ENCODE measurements at places on chromosomes 1 and 21.

- no peak for DNase-seq
These were observed 71.1 kb upstream of the AKT3 start for GRCh38 chr1:243921111-243921510.

- DNase-seq, result no peak
These were observed 184.4 kb downstream of the RYR2 start for GRCh38 chr1:237226177-237226944.

- DNase-seq, result no peak
These were observed 40.4 kb upstream of the ZSWIM5 start for GRCh38 chr1:45246760-45247159.

- DNase-seq, result no peak
These were observed 114.8 kb upstream of the PAXBP1 start for GRCh38 chr21:32886339-32886738.

DNA sequence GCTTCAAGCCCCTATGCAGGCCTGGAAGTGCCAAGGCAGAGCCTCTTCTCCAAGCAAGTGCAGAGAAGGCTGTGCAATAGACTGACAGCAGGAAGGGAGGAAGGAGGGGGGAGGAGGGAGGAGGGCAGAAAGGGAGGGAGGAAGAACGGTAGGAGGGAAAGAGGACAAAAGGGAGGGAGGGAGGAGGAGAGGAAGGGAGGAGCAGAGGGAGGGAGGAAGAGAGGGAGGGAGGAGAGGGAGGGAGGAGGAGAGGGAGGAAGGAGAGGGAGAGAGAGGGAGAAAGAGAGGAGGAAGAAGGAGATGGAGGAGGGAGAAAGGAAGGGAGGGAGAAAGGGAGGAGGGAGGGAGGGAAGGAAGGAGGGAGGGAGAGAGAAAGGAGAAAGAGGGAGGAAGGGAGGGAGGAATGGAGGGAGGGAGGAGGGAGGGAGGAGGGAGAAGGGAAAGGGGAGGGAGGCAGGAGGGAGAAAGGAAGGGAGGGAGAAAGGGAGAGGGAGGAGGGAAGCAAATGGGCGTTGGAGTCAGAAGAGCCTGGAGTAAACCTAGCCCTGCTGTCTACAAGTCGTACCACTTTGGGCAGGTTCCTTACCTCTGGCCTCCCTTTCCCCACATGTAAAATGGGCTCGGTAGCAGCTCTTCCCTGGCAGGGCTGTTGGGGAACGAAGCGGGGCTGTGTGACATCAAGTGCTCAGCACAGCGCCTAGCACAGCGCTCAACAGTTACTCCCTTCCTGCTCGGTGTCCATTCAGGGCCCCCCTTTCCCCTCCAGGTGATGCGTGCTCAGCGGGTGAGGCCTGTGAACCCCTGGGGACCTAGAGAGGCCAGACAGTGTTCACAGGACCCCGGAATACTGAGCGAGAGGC lies 244.6 kb downstream of the NPHP4 start:
- DNase-seq, result no peak

Measured in NCI-H1092 treated with DMSO at 0.1 percent for 48 hours (cell line).